ENCODE measurements at places on chromosomes 5 and 9.

DNA sequence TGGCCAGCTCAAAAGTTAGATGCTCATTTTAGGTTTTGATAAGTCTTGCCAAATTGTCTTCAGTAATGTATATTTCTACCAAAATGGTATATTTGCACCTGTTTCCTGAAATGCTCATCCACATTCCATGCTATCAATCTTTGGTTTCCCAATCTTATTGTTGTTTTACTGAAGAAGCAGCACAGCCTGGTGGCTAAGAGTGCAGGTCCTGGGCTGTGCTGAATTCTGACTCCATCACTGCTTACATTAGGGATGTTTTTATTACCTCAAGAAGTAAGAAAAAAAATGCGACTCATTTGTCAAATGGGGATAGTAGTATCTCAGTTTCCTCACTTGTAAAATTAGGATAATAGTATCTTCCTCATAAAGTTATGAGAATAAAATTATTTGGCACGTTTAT is 13.6 kb upstream of the S100Z start:
- DNase-seq: no peak

GRCh38 chr5:16051246-16051755 is 128.3 kb downstream of the MARCHF11 start:
- DNase-seq: no peak

DNA sequence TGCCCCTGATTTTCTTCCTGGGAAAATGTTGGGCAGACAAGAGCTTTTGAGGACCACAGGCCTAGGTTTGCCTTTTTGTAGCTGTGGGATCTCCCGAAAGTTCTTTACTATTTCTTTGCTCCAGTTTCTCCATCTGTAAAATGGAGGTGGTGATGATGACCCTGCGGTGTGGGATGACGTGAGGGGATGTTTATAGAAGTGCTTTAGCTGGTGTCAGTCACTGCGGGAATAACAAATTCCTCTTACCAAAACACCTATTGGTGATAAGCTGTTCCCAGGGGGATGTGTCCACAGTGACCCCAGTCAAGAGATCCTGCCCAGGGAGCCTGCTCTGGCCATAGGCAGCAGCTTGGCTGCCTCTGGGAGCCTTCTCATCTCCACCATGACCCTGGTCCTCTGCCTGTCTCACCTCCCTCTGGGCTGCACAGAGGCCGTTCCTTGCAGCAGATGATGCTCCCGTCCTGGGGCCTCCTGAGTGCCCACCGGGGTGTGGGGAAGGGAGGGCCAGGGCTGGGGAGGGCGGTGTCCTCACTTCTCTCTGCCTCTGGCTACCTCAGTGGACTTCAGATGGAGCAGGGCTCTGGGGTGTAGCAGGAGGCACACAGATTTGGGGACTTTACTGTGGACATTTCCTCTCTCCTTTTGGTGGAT is 77.2 kb downstream of the COL15A1 start:
- no peak for DNase-seq

- no peak for DNase-seq
These were observed 316.7 kb upstream of the CDH12 start for GRCh38 chr5:23169660-23170416.

- peak; percentile 96 for DNase-seq
These were observed 65.2 kb downstream of the TMC1 start for GRCh38 chr9:72586388-72587130.

GRCh38 chr5:44265713-44266112 is 123.5 kb downstream of the FGF10 start:
- DNase-seq: no peak

DNA sequence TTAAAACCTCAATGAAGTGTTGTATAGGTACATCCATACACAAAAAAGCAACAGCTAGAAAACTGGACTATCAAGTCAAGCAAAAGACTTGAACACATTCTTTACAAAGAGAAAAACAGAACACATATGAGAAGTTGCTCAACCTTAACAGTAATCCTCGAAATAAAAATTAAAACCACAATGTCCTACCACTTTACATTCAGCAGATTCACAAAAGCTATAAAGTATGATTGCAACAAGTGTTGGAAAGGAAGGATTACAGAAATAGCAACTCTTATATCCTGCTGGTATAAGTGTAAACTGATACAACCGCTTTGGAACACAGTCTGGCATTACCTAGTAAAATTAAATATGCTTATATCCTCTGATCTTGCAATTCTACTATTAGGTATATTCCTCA is 28.5 kb upstream of the GOLGA1 start:
- peak; percentile 14 for DNase-seq
